ENCODE measurements at places on chromosomes 7 and 10.

GRCh38 chr7:132576721-132577085 lies 433 bp upstream of the PLXNA4 start:
- peak; percentile 42 for DNase-seq

DNA sequence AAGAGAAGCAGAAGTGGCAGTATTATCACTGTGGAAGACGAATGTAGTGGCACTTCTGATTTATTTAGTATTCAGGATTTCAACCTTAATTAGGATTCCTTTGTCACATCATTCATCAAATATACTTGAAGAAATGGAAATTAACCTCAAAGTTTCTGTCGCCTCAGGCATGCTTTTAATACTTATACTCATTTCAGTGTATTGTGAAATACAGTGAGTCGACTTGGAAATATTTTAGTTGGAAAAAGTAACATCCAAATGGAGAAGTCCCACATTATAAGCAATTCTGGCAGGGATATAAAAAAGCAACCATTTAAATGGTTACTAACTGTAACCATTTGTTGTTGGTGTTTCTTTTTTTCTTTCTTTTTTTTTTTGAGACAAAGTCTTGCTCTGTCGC lies 648.8 kb downstream of the ARL4A start:
- DNase-seq: peak; percentile 21

GRCh38 chr10:106648534-106649481 lies 515.7 kb downstream of the SORCS1 start:
- no peak for DNase-seq

DNA sequence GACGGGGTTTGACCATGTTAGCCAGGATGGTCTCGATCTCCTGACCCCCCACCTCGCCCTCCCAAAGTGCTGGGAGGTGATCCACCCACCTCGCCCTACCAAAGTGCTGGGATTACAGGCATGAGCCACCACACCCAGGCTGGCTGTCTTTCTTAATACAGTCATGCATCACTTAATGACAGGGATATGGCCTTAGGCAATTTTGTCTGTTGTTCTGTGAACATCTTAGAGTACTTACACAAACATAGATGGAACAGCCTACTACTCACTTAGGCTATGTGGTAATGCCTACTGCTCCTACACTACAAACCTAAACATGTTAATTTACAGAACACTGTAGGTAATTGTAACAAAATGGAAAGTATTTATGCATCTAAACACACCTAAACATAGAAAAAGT lies 106.6 kb upstream of the KCNMA1 start:
- DNase-seq: no peak

DNA sequence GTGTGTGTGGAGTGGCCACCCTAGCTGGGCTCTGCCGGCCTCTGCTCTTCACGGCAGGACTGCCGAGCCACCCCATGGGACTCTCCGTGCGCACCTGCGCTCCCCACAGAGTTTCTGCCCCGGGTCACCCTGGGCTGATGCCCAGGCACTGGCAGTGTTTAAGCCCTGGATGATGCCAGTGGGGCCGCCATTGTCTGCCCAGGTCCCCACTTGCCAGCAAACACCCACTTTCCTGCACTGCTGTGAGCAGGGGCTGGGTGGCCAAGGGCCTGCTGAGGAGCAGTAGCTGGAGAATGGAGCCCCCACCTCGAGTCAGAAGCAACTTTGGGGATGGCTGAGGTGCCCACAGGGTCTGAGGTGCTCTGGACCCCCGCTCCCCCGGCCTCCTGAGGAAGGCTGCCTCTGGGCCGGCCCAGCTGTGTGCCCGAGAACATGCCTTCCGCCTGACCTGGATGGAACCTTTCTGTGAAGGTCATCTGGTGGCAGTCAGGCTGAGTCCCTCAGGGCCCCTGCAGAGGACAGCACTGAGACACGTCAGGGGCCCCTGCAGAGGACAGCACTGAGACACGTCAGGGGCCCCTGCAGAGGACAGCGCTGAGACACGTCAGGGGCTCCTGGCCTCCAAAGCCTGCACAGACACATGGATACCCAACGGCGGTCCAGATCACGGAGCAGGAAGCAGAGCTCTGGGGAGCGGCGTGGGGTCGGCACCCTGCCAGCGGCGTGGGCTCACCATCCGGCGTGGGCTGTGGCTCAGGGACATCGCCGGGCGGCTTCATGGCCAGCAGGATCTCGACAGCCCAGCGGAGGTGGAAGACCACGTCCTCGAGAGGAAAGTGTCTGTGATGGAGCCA lies 62.0 kb downstream of the CFAP46 start:
- DNase-seq: no peak

- DNase-seq: peak; percentile 66
Measured at GRCh38 chr10:73850863-73851461, 23.4 kb downstream of the CAMK2G start.

DNA sequence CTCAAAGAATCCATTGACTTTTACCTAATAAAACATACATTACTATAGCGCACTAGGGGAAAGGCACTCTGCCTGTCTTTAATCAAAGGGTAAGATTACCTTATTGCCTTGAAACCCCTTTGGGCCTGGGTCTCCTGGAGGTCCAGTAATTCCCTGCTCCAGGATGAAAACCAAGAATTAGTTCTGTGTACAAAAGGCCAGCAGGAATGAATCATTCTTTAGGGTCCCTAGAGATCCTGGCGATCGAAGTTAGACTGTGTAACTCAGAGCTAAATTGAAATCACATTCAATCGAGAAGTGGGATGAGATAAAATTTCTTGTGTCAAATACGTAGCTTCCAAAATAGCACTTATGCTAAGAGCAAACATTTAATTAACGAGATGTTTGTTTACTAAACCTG lies 29.8 kb downstream of the COL28A1 start:
- no peak for DNase-seq

- DNase-seq: no peak
Measured at GRCh38 chr10:61588770-61589211, 73.9 kb upstream of the CABCOCO1 start.

DNA sequence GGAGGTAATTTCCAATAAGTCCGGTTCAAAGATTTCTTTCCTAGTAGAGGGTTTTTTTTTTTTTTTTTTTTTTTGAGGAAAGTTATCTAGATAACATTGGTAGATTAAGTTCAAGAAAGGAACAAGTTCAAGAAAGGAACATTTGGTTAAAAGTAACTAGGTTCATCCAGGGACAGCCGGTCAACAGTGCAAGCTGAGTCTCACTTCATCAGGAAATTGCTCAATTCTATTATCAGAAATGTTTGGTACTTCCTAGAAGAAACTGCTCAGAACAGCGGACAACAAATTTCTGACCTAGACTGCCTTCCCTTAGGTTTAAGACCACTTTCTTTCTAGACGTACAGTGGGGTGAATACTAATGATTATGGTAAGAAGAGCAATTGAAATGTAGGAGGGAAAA lies 3.7 kb upstream of the IL2RA start:
- DNase-seq: peak; percentile 85

DNA sequence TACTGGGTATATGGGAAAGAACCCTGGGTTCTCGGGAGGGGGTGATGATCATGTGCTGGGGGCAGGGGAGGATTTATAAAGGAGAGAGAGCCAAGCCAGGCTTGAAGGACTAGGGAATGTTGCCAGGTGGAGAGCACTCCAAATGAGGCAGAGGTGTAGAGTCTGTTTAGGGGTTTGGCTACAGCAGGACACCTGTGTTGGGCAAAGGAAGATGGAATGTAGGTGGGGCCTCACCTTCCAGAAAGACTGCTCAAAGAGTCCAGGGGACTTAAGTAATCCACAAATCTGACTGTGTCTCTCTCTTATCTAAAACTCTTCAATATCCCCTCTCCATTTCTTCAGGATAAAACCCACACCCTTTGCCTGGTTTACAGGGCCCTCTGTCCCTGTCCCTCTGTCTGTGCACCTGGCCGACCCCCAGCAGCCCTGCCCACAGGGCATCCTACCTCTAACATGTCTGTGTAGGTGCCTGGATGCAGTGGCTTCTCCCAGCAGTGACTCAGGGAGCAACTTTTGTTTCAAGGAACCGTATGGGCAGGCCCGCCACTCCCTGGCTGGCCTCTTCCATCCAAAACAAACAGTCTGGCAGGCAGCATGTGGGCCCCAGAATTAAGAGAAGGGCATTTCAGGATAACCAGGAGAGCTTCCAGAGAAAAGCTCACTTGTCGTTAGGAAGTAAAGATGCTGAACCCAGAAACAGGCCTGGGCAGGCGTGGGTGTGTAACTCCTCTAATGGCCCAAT lies 10.6 kb upstream of the PLEKHA1 start:
- DNase-seq: no peak

DNA sequence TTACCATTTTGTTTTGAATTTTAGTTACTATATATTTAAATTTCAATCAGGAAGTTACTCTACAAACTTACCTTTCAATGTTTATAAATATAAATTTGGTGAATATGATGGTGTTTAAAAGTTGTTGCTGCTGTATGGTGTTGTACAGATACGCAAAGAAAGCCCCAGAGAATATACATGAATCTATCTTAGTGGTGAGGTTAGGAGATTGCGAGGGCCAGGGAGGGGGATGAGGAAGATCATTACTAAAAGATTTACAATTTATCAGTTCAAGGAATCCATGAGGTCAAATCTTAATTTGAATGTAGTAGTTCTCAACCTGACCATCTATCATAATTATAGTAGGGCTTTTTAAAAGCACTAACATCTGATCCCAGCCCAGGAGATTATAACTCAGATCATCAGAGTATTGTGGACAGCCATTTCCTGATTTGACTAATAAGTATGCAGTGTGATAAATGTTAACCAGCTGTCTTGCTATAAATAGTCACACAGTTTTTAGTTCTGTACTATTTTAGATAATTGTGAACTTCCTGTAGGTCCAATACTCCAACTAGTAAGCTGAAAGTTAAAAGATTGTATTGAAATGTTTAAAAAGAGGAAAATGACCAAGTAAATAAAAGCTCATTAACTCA lies 23.6 kb downstream of the FAM3C start:
- peak; percentile 41 for DNase-seq

- DNase-seq: no peak
Measured at GRCh38 chr10:80700252-80700651, 162.6 kb downstream of the SH2D4B start.

DNA sequence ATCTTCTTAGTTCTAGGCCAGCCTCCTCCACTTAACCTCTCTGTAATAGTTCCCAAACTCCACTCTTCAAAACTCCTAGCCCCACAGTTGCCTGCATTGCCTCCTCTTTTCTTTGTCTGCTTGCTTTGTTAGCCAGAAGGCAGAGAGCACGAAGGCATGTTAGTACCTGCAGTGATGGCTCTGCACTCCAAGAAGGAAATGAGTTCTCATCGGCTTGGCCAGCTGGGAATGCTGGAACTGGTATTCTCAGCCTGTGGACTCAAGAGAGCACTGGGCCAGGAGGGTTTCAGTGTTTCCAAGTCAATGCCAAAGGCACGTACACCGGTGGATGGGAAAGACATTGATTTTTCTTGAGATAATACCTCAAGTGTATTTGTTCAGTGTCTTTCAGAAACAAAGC lies 66.3 kb upstream of the HABP2 start:
- DNase-seq: no peak

DNA sequence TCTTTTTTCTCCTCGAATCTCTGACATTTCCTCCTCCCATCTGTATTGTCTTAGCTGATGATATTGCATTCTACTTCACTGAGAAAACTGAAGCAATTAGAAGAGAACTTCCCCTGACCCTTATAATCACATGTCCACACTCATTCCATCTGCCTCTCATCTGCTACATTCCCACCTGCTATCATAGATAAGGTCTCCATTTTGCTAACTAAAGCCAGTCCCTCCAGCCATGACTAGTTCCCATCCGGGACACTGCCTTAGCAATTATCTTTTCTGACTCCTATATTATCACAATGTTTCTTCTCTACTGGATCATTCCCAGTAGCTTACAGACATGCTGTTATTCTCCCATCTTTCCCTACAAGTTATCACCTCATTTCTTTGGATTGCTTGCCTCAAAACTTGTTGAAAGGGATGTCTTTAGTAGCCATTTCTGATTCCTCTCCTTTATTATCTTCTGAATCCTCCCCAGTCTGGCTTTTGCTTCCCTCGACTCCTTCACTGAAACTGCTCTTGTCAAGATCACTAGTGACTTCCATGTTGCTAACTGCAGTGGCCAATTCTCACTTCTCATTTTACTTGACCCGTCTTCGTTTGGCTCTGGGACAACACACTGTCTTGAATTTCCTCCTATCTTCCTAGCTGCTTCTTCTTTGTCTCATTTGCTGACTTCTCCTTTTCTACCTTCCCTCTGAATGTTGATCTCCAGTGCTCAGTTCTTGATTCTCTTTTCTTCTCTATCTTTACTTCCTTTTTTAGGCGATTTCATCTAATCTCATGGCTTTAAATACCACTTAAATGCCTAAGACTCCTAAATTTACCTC lies 35.9 kb downstream of the FZD1 start:
- DNase-seq: no peak

DNA sequence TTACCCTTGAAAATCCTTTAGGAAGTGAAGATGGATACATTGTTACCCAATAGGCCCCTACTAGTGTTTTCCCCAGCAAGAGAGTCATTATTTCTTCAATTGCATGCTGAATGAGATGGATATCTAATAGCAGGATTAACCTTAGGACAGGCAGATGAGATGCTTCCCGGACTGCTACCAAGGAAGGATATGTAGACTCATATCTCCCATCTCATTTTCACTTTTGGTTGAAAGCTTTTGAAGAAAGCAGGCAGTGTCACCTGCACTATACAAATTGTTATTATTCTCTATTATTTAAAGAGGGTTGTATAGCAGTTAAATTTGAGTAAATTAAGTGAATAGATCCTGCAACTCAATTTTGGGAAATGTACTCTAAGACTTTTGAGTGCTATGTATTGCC lies 17.0 kb upstream of the ARHGAP21 start:
- DNase-seq: no peak

DNA sequence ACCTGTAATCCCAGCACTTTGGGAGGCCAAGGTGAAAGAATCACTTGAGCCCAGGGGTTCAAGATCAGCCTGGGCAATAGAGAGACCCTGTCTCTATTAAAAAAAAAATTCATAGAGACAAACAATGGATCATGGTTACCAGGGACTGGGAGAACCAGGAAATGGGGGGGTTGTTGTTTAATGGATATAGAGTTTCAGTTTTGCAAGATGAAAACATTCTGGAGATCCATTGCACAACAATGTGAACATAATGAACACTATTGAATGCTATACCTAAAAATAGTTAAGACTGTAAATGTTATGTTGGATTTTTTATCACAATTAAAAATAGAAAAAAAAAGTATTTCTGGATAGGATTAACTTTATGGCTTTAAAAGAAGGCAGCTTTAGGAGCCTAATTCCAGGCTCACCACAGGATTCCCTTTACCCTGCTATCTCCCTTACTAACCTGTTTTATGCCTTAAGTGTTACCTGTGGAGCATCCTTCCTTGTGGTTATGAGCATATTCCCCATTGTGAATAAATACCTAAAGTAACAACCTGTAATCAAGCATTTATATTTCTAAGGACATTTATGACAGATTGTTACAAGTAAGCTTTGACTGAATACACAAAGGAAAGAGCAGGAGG lies 45.1 kb upstream of the SGCE start:
- no peak for DNase-seq
